ENCODE measurements at places on chromosomes 11 and 22. TPM values are rescaled to one million over a fixed set of nuclear protein-coding genes. Genes with fewer than 3 reads are reported as not detected.
A peak's percentile ranks its signal among the peaks of the same experiment; 100 is the strongest.

Gene SYT8
- total RNA-seq: not detected

Gene VSTM5
- 0.27 TPM for total RNA-seq

Gene VWCE
- total RNA-seq: 8.3 TPM

Gene OR2AG2
- 0.04 TPM for total RNA-seq

Gene TENM4
- total RNA-seq: 49.4 TPM

Gene KCNJ1
- not detected for total RNA-seq

Gene FADS3
- total RNA-seq: 152 TPM

Gene MS4A15
- not detected for total RNA-seq

Gene MOGAT2
- total RNA-seq: not detected

Gene ASCL3
- not detected for total RNA-seq

Gene DNAJC24
- total RNA-seq: 17.1 TPM

Gene ADM2
- total RNA-seq: 29.0 TPM

Gene BACE1-AS
- 5.9 TPM for total RNA-seq

Gene SLC22A8
- not detected for total RNA-seq

- DNase-seq: no peak
Observed at GRCh38 chr11:89477175-89477574, 14.0 kb downstream of the NOX4 start.

DNA sequence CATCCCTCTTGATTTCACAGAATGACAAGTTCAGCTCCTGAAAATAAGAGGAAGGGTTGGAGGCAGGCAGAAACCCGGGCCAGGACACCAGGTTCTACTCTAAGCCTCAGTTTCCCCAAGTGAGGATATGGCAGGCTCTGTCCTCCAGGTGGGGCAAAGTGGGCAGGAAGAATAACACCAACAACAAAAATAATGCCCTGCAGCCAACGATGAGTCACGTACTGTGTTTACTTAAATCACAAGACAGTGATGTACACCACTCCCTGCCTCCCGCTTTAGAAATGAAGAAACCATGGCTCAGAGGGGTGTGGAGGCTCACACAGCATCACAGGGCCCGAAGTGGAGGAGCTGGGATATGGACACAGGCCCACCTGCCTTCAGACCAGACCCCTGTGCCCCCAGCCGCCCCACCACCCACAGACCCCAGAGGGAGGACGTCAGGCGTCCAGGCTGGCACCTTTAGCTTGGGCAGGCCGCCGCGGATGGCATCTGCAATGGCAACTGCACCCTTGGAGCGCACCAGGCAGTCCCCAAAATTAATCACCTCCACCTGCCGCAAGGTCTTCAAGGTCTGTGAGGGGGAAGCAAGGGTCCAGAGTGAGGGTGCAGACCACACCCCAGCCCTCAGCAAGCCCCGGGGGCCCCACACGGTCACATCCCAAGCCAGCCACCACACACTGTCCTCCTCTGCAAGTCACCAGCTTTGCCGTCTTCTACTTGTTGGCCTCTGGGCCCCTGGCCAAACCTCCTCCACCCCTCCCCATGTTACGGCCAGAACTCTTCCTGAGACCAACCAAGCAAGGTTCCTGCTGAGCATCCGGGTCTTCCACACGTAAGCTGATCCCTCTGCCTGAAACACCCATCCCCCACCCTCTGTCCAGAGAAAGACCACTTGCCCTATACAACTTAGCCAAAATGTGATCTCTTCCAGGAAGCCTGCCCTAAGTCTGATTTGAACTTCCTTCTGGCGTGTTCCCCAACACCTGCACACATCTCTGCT is 15.8 kb upstream of the CHADL start:
- DNase-seq: peak; percentile 44

DNA sequence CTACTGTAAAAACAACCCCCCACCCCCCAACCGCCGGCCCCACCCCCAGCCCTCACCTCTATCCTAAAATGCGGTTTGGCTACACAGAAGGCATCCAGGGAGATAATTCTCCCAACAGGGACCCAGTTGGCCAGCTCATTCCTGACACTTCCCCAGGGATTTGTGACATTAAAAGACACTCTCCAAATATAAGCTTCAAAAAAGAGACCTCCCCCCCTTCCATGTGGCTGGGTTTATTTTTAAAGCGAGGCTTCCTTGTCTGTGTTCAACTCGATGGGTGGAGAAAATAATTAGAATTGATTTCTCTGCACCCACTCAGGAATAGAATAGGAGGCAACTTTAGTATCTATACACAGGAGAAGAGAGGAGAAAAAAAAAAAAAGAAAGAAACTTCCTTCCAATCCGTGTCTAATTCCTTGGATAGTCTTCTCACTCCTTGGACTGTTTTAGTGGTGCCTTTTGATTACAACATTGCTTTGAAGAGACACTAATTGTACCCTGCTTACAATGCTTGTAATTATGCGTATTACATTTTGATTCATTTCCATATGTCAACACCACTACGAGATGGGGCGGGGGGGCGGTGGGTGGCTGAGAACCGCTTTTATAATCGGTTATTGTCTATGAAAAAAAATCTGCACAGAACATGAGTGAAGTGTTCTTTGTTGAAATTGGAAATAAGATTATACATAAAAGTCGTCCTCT is 500.4 kb downstream of the MIAT start:
- DNase-seq: no peak

- DNase-seq: no peak
Observed at GRCh38 chr11:77351281-77351886, 49.9 kb upstream of the GDPD4 start.

GRCh38 chr11:104672897-104673296 is 225.4 kb downstream of the CASP12 start:
- no peak for DNase-seq

GRCh38 chr11:102577723-102578122 is 47.2 kb upstream of the MMP7 start:
- DNase-seq: no peak

DNA sequence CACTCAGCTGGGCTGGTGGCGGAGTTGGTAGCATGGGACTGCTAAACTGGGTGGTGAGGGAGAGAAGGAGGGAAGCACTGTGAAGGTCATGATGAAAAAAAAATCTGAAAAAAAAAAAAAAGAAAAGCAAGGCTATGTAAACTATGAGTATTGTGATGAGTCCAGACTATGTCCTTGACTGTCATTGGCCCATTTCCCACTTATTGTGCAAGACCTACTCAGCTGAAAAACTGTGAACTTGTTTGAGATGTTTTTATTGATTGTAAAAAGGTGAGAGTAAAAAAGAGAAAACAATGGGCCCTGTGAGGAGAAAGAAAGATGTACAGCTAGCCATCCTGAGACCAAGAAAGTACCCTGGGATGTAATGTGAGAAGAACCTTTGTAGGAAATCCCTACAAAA is 798.4 kb upstream of the TENM4 start:
- no peak for DNase-seq

DNA sequence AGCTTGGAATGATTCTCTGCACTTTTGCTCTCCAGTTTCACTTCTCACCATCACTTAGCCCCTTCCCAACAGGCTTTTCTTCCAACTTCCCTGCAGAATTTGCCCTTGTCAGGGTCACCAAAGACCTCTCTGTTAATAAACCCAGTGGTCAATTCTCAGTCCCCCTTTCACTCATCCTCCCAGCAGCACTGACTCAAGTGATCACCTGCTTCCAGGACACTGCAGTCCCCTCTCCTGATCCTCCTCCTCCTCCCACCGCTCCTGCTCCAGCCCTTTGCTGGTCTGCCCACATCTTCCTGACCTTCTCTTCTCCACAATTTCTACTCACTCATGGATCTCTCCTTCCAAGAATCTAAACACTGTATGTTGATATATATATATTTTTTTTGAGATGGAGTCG is 57.9 kb downstream of the SHISAL1 start:
- no peak for DNase-seq

GRCh38 chr22:46908641-46909107 is 146.2 kb downstream of the TBC1D22A start:
- DNase-seq: no peak

DNA sequence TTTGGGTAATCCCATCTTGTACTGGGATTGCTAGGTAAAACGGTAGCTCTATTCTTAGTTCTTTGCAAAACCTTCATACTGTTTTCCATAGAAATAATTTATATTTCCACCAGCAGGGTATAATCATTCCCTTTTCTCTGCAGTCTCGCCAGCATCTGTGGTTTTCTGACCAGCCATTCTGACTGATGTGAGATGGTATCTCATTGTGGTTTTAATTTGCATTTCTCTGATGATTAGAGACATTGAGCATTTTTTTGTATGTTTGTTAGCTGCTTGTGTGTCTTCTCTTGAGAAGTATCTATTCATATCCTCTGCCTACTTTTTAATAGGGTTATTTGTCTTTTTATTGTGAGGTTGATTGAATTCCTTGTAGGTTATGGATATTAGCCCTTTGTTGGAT is 220.9 kb downstream of the PGR start:
- DNase-seq: no peak

- DNase-seq: no peak
Observed at GRCh38 chr11:118708296-118708695, 28.8 kb upstream of the TREH start.

GRCh38 chr11:110979696-110980095 is 265.8 kb upstream of the POU2AF2 start:
- DNase-seq: no peak

- no peak for DNase-seq
Observed at GRCh38 chr11:132077416-132077815, 707.0 kb downstream of the NTM start.

DNA sequence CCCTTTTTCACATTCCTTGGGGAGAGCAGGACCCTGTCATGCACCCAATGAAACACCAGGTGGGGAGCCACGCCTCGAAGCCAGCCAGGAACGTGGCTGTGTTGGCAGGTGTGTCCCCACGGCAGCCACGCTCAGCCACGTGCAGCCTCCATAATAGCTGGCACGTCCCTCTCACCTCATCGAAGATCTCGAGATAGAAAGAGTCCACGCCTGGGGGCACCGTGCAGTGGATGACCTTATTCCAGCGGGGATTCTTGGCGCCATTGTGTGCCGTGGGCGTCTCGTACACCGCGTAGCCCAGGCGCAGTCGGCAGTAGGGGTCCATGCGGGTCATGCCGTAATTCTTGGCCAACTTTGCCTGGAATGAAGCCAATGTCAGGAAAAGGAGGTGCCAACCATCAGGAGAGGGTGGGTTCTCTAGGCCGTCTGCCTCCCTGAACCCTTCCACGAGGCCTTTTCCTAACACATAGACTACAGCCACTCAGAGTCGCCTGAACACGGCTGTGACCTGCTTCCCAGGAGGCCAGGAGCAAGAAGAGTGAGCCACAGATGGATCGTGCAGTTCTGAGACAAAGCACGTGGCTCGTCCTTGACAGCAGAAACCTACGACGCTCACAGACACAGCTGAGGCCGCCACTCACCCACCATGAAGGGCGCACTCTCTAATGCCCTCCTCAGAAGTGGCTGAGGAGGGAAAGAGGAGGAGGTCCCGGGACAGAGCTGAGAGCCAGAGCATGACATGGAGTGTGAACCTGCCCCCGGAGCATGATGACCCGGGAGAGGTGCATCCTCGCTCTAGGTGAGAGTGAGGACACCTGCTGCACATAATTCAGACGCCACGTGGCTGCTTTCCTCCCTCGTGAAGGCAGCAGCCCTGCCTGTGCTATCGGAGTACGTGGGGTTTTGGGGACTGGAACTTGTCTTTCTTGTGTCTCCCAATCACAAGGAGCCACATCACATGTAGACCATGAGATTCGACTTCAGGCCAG is 19.1 kb downstream of the TOLLIP start:
- DNase-seq: no peak

DNA sequence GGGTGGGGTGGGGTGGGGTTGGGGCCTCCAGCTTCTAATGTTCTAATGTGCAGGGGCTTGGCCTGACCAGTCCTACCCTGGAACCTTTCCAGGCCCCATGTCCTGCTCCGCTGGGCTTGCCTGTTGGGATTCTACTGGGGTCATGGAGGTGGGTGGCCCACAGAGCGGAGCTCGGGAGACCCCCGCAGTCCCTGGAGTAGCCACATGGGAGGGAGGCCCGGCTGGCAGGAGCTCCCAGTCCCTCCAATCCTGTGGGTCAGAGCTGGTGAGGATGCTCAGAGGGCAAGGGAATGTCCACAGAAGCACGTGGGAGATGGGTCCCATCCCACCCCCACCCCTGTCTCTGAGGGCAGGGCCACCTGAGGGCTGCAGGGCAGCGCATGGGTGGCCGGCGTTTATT is 2.9 kb downstream of the SEPTIN5 start:
- no peak for DNase-seq

- peak; percentile 61 for DNase-seq
Observed at GRCh38 chr11:64341851-64342791, 2.1 kb downstream of the CCDC88B start.

DNA sequence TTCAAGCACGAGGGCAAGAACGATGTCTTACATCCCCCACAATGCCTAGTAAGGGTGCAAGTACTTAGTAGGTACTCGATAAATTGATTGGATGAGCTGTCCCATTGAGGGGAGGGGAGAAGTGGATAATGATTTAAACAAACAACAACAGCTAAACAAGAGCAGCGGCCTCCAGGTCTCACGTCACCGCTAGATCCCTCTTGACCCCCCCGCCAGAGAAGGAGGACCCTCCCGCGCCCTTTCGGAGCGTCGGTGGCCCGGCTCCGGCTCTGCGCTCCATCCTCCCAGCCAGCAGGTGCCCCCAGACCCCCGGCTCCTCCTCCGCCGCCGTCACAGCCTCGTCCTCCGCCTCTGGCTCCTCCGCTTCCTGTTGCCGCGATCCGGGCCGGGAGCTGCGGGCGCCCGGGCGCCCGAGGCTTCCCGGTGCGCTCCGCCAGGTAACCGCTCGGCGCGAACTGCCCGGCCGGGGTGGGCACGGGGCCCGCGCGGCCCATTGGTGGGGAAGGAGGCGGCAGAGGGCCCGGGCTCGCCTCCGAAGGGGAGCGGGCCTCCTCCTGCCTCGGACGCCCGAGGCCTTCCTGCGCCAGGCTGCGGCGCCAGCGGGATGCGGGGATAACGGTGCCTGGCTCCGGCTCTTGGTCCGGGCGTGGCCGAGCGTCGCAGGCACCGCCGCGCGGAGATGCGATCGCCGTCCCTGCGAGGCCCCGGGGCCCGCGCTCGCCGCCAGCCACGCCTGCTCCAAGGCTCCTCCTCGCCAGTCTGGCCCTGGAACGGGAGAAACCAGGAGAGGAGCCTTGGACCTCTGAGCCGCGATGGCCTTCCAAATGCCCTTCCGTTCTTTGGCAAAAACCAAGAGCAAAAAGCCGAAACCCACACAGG is at the start of gene TLCD5:
Gene TLCD5, plus strand, starts transcription at position 368 of the 879 bp plus-strand sequence. CDS start 2,143 bp downstream, outside the sequence.
- DNase-seq: no peak

GRCh38 chr11:47156333-47156732 is 20.3 kb downstream of the ARFGAP2 start:
- DNase-seq: no peak
